ENCODE measurements at places on chromosomes 3 and 15.

DNA sequence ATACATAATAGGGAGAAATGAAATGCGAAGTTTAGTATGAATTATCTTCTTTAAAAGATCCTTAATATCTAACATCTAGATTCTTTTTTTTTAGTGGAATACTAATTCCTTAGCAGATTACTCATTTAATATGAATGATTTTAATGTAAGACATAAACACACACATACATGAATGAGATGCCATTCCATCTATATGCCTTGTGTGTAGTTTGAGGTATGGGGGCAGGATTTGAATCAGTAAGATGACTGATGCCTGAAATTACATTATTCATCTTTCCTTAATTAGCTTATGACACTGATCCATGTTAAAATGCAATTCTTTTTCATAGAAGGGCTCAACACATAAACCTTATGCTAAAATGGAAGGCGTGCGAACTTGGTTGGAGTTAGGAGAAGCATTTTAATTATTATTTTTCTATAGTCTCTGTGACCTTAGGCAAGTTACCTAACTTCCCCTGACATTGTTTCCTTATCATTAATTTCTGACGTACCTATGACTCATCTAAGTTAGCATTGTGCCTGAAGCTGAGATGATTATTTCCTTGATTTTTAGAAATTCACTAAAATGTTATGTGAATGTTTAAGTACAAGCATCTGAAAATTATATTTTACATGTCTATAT lies 10.8 kb upstream of the BNIP2 start:
- no peak overlapping the region for H3K4me3 ChIP-seq
- no peaks in the 10 kb centered on the region for H3K27me3 ChIP-seq
- H3K27ac ChIP-seq: no peak overlapping the region
- H3K36me3 ChIP-seq: no peaks in the 10 kb centered on the region
- DNase-seq: no peak
- H3K4me1 ChIP-seq: no peaks in the 10 kb centered on the region

- H3K36me3 ChIP-seq: no peaks in the 10 kb centered on the region
- H3K4me1 ChIP-seq: no peaks in the 10 kb centered on the region
- H3K27me3 ChIP-seq: no peaks in the 10 kb centered on the region
- H3K27ac ChIP-seq: no peak overlapping the region
- DNase-seq: no peak
These were observed 198.1 kb upstream of the SATB1 start for GRCh38 chr3:18623220-18623619.

GRCh38 chr3:47362701-47363100 lies 18.1 kb upstream of the PTPN23 start:
- H3K4me1 ChIP-seq: peaks cover 9% of the 10 kb centered on the region
- H3K4me3 ChIP-seq: no peak overlapping the region
- H3K27me3 ChIP-seq: no peaks in the 10 kb centered on the region
- H3K36me3 ChIP-seq: no peaks in the 10 kb centered on the region

- peaks cover 5% of the 10 kb centered on the region for H3K36me3 ChIP-seq
- no peaks in the 10 kb centered on the region for H3K4me1 ChIP-seq
- H3K4me3 ChIP-seq: no peak overlapping the region
- DNase-seq: peak; percentile 49
These were observed 392.6 kb upstream of the TPM1 start for GRCh38 chr15:62649793-62650420.

GRCh38 chr3:189094539-189094938 lies 77.2 kb upstream of the TPRG1 start:
- H3K4me1 ChIP-seq: peaks cover 18% of the 10 kb centered on the region
- no peak overlapping the region for H3K27ac ChIP-seq
- no peaks in the 10 kb centered on the region for H3K27me3 ChIP-seq
- H3K36me3 ChIP-seq: no peaks in the 10 kb centered on the region

- no peak for DNase-seq
- H3K27ac ChIP-seq: no peak overlapping the region
- peaks cover under 1% of the 10 kb centered on the region for H3K4me1 ChIP-seq
- no peaks in the 10 kb centered on the region for H3K36me3 ChIP-seq
These were observed 61.0 kb upstream of the CSTA start for GRCh38 chr3:122263974-122264588.

GRCh38 chr3:136979204-136979603 lies 21.4 kb downstream of the IL20RB start:
- no peak for DNase-seq
- H3K27ac ChIP-seq: no peak overlapping the region
- no peaks in the 10 kb centered on the region for H3K36me3 ChIP-seq

DNA sequence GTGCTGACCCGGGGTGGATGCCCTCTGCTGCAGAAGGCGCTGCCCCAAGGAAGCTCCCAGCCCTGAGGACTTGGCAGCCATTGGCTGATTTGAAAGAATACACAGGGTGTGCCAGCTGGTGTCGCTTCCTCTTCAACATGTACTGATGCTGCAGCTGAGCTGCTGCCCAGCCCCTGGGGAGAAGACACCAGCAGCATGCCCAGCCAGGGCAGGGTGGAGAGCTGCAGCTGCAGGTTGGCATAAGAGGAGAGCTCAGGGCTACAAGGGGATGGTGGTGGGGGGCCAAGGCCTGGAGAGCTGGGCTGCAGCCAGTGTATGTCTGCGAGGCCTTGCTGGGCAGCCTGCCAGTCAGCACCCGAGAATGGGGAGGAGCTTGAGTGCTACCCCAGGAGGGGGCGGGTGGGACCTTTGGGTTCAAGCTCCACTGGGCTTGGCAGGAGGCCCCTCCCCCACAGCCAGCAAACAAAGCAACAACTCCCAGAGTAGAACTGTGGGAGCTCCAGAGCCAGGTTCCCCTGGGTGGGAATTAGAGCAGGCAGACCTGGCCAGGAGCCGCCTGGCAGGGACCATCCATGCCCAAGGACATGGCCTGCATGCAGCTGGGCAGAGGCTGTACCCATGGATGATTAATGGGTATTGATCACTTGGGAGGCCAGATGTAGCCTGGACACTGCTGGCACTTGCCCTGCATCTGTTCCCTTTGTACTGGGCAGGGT lies 9.2 kb upstream of the SEMA4B start:
- peaks cover 3% of the 10 kb centered on the region for H3K36me3 ChIP-seq
- H3K4me1 ChIP-seq: peaks cover 21% of the 10 kb centered on the region
- peak overlapping the region; percentile 72 for H3K27ac ChIP-seq
- no peaks in the 10 kb centered on the region for H3K27me3 ChIP-seq
- no peak overlapping the region for H3K4me3 ChIP-seq

- peak overlapping the region; percentile 58 for H3K27ac ChIP-seq
- no peak overlapping the region for H3K4me3 ChIP-seq
- peaks cover 78% of the 10 kb centered on the region for H3K4me1 ChIP-seq
- H3K27me3 ChIP-seq: no peaks in the 10 kb centered on the region
These were observed 56.2 kb downstream of the ABHD2 start for GRCh38 chr15:89144491-89144890.

DNA sequence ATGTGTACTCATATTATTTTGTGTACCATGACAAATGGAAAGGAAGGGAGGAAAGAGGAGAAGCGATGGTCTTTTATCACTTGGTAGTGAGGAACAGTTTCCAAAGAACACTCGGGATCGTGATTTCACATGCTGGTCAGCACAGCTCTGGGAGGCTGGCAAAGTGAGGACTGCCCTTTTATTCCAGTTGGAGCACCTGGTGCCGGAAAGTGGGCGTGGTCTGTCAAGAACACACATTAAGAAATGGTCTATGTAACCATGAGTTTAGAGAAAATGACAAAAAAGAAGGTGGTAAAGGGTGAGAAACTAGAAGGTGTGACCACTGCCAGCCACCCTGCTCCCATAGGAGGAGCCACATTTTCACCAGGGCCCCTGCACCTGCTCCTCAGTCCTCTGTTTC lies 7.0 kb upstream of the TSEN2 start:
- H3K27me3 ChIP-seq: no peaks in the 10 kb centered on the region
- H3K27ac ChIP-seq: no peak overlapping the region
- no peak overlapping the region for H3K4me3 ChIP-seq
- DNase-seq: no peak
- H3K36me3 ChIP-seq: no peaks in the 10 kb centered on the region

GRCh38 chr3:190173426-190173825 lies 52.7 kb upstream of the P3H2 start:
- DNase-seq: no peak
- H3K36me3 ChIP-seq: no peaks in the 10 kb centered on the region
- no peak overlapping the region for H3K27ac ChIP-seq
- no peaks in the 10 kb centered on the region for H3K27me3 ChIP-seq
- H3K4me1 ChIP-seq: peaks cover 10% of the 10 kb centered on the region
- H3K4me3 ChIP-seq: no peak overlapping the region

- no peaks in the 10 kb centered on the region for H3K27me3 ChIP-seq
- peak; percentile 21 for DNase-seq
- no peak overlapping the region for H3K4me3 ChIP-seq
- no peak overlapping the region for H3K27ac ChIP-seq
These were observed 106.5 kb upstream of the SLC4A7 start for GRCh38 chr3:27590437-27591298.

DNA sequence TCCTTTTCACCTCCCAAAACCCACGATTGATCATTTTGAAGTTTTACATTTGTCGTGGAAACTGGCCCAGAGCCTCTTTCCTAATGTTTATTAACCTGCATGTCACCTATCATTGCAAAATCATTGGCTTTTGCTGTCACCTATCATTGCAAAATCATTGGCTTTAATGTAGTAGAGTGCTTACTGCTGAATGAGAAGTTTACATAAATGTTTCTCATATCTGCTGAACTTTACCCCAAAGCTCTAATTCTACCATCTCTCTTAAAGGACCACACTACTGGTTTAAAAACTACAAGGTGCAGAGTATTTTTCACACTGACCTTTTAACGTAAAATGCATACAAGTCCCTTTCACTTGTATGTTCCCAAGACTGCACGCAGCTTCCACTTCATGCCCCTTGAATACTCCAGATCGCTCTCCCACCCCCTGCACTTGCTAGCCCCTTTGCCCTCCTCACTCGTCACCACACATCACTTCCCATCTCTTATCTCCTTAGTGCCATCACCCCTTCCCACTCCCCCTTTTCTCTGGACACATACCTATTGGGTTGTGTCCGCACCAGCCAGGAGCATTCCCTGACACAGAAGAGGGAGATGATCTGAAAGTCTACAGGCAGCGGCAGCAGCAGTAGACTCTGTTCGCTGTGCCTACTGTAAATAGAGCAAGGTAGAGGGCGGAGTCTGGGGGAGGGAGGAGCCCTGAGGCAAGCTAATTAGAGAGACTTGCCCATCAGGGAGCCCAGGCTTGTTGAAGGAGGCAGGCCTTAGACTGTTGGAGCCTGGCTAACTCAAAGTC lies 30.2 kb upstream of the ATOSA start:
- H3K4me3 ChIP-seq: no peak overlapping the region
- no peaks in the 10 kb centered on the region for H3K27me3 ChIP-seq
- no peak for DNase-seq
- no peaks in the 10 kb centered on the region for H3K36me3 ChIP-seq
- H3K4me1 ChIP-seq: no peaks in the 10 kb centered on the region

GRCh38 chr3:10315101-10315500 lies 5.8 kb downstream of the SEC13 start:
- no peak for DNase-seq
- peaks cover 91% of the 10 kb centered on the region for H3K36me3 ChIP-seq
- no peak overlapping the region for H3K27ac ChIP-seq
- H3K27me3 ChIP-seq: no peaks in the 10 kb centered on the region

DNA sequence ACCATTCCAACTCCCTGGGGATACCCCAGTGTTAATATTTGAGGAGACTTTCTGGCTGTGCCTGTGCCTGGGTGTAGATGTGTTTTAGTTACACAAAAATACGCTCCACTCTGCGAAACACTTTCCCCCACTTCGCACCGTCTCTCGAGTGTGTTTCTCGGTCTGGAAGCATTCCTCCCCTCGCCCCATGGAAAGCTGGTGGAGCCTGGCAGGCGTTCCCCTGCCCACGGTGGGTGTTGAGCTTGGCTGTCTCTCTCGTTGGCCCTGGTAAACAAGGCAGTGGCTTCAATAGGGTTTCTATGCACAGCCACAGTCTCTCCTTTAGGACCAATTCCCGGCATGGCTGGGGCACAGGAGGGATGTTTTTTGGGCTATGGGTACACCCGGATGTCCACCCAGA lies 19.3 kb downstream of the IQSEC1 start:
- DNase-seq: no peak
- no peaks in the 10 kb centered on the region for H3K36me3 ChIP-seq
- no peak overlapping the region for H3K4me3 ChIP-seq
- no peaks in the 10 kb centered on the region for H3K27me3 ChIP-seq
- H3K4me1 ChIP-seq: no peaks in the 10 kb centered on the region

DNA sequence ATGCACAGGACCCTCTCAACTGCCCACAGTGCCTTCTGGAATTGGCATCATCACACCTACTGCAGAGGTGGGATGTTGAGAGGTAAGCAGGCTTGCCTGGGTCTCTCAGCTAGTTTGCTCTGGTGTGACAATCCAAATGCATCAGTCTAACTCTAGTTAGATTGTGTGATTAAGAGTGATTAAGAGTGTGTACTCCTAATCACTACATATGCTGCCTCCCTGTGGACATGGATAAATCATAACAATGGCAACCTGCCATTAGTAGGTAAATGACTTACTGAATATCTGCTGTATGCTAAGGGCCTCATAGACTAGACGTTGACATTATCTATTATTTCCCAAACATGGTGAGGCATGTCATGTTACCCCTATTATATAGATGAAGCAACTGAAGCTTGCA lies 342.1 kb downstream of the OCA2 start:
- H3K4me1 ChIP-seq: no peaks in the 10 kb centered on the region
- no peak overlapping the region for H3K4me3 ChIP-seq
- no peak for DNase-seq
- H3K36me3 ChIP-seq: no peaks in the 10 kb centered on the region

- no peak overlapping the region for H3K4me3 ChIP-seq
- H3K4me1 ChIP-seq: no peaks in the 10 kb centered on the region
- no peak overlapping the region for H3K27ac ChIP-seq
- H3K36me3 ChIP-seq: no peaks in the 10 kb centered on the region
These were observed 278.4 kb upstream of the MME start for GRCh38 chr3:154801729-154802128.

GRCh38 chr3:79724206-79724605 lies 43.6 kb downstream of the ROBO1 start:
- no peak overlapping the region for H3K4me3 ChIP-seq
- H3K4me1 ChIP-seq: no peaks in the 10 kb centered on the region
- no peak for DNase-seq
- H3K27ac ChIP-seq: no peak overlapping the region

DNA sequence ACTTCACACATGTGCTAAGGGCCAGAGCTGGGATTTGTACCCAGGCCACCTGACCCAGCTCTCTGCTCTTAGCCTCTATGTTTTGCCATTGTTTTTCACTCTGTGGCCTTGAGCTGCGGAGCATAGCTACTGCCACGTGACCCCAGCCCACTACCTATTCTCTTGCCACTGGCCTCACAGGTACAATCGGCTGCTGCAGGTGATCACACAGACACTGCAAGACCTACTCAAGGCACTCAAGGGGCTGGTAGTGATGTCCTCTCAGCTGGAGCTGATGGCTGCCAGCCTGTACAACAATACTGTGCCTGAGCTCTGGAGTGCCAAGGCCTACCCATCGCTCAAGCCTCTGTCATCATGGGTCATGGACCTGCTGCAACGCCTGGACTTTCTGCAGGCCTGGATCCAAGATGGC lies 46.2 kb downstream of the SEMA3G start:
- peaks cover 78% of the 10 kb centered on the region for H3K36me3 ChIP-seq
- H3K27me3 ChIP-seq: no peaks in the 10 kb centered on the region
- no peak overlapping the region for H3K27ac ChIP-seq

GRCh38 chr3:88595026-88595425 lies 445.3 kb downstream of the C3orf38 start:
- no peak for DNase-seq
- H3K4me3 ChIP-seq: no peak overlapping the region
- no peaks in the 10 kb centered on the region for H3K4me1 ChIP-seq

Measured in heart right ventricle (tissue), 16 donors.